ENCODE measurements at places on chromosomes 12 and 14.

DNA sequence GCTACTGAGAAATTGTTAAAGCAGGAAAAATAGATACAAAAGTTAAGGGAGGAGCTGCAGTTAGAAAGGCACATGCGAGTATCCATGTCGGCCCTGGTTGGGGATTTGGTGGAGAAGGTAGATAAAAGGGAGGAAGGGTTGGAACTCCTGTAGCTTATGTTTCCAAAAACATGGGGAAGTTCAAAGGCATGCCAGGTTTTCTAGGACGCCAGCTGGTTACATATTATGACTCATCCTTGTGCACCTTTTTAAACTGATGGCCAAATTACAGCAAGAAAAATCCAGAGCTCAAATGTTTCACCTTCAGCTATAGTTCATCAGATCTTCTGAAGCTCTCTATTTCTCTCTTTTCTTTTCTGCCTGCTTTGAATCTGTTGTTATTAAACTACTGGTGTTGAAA is 13.2 kb upstream of the MAP4K5 start:
- DNase-seq = no peak

DNA sequence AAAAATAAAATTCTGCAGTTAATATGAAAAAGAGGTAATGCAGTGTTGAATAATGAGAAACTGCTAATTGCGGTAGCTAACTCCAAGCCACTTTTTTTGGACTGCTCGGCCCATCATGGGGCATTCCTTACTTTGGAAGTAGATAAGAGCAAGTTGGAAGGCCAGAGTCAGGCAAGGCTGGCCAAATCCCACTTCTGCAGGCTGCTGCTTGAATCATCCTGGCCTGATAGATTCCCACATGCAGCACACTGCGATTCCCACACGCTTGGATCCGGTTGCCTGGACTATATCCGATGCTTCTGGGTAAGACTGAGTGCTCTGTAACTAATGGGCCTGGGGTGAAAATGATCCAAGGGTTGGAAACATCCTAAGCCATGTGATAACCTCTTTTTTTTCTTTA is 10.6 kb downstream of the EIF2B2 start:
- DNase-seq = no peak

- DNase-seq = no peak
Measured at GRCh38 chr12:83123039-83123438, 436.3 kb downstream of the TMTC2 start.

DNA sequence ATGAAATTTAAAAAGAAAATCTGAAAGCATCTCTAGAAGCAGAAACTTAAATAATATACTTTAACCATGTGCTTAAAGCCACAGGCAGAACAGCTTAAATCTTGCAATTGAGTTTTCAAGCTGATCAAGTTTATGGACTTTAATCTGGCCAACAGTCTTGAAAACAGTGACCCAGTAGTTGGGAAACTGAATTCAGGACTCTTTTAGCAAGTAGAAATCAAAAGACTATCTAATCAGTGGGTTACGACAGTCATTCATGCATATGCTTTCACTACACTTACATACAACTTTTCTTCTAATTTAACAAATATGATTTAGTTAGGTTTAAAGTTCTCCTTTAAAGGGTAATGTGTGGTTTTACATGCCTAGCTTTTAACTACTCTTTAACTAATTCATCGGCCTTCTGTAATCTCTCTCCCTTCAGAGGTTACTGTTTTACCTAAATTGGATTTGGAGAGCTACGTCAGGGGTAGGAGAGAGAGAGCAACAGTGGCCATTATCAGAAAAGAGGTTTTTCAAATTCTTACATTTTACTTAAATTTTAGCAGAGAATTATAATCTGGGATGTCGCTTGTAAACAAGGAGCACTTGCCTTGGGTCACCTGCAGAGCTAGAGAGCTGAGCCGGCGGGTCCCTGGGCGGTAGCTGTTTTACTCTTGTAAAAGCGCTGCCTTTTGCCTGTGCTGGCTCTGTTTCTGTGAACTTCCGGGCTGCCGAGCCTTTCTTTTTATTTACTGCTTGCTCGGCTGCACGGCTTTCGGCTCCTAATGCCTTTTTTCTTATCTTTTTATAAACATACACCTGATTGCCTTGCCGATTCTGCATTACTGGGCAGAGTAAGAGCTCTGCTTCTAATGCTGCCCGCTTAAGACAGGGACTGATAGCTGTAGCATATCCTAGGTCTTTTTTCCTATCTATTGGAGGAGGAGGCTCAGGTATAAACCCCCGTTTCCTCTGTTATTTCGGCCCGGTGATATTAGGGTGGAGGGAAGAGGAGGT is 17.4 kb upstream of the LYZ start:
- DNase-seq = peak; percentile 40

- no peak for DNase-seq
Measured at GRCh38 chr12:5437182-5437583, 5.3 kb downstream of the NTF3 start.

- no peak for DNase-seq
Measured at GRCh38 chr14:97010491-97011160, 213.4 kb downstream of the VRK1 start.

DNA sequence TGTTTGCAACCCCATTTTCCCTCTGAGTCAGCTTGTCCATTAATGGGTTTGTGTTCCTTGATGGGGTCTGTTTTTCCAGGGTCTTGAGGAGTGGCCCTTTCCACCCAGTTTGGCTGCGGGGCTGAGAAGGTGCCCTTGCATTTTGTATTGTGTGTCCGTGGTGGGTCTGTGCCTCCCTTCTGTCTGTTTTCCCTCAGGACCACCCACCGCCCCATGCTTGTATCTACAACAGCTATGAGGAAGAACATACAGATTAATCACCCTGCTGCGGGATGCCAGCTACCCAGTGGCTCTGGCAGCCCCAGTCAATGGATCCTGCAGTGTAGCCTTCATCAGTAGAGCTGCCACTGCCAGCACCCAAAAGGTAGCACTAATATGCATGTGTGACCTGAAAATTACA is 235.7 kb downstream of the CACNA1C start:
- DNase-seq = no peak

DNA sequence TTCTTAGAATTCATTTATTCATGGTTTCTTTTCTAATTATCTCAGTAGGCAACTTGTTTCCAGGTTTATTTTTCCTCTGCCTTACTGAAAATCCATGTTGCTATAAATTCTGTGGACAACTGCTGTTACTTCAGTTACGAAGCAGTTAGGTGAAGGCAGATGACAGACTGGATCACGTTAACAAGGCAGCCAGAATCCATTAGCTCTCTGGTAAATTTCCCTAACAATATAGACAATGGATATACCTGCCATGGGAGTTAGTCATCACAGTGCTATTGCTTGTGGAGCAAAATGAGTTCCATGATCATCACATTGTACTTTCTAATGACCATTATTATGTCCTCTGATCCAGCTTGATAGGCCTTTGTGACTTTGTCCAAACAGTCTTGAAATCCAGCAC is 291.5 kb downstream of the NELL2 start:
- DNase-seq = no peak

- DNase-seq = no peak
Measured at GRCh38 chr12:117120787-117121186, 21.6 kb upstream of the TESC start.

DNA sequence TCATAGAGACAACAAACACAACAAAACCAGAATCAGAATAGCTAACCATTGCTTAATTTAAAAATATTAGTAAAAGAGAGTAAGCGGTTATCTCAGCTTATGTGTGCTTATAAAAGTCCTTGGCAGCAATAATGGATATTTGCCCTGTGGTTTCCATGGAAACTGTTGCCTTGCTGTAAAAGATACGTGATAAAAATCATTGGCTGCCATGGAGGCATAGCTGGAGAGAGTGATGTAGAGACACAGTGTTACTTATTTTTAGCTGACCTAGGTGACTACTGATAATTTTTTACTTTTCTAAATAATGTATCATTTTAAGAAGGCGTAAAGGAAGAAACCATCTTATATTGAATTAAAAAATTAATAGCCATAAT is 92.9 kb downstream of the ERC1 start:
- no peak for DNase-seq

GRCh38 chr12:30977124-30977523 is 50.6 kb downstream of the TSPAN11 start:
- no peak for DNase-seq

GRCh38 chr14:22813145-22813544 is 2.1 kb downstream of the SLC7A7 start:
- no peak for DNase-seq

DNA sequence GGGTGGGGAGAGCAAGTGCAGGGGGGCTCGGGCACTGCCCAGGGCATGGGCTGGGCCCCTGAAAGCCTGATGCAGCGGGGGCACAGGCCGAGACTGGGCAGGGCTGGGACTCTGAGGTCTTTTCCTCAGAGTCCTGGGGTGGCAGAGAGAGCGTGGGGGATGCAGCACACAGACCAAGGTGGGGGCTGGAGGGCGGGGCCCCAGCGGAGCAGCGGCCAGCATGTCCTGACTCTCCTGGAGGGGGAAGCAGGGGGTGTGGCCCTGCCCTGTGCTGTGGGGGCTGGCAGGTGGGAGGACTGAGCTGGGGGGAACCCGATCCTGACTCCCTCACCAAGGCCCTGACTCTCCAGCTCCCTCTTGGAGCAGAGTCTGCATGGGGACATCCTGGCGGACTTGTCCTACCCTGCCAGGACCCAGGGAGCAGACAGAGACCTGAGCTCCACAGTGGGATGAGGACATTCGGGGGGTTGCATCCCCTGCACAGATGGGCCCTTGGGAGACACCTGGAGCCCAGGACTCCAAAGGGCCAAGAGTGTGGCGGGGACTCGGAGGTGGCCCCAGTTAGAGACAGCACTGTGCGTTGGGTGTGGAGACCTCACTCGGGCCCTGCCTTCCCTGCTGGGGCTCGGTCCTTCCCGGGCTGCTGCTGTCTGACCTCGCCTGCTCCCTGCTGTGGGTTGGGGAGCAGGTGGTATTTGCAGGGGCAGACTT is 326.1 kb downstream of the TMEM121 start:
- no peak for DNase-seq

- no peak for DNase-seq
Measured at GRCh38 chr12:93413064-93413463, 28.7 kb downstream of the UBE2N start.

GRCh38 chr12:42862055-42862454 is 272.5 kb upstream of the PRICKLE1 start:
- DNase-seq = no peak

DNA sequence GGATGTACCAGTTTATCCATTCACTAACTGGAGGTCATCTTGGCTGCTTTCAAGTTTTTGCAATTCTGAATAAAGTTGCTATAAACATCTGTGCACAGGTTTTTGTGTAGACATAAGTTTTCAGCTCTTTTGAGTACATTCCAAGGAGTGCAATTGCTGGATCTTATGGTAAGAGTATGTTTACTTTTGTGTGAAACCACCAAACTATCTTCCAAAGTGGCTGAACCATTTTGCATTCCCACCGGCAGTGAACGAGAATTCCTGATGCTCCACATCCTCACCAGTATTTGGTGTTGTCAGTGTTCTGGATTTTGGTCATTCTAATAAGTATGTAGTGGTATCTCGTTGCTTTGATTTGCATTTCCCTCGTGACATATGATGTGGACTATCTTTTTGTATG is 150.5 kb upstream of the BCL2L14 start:
- no peak for DNase-seq

DNA sequence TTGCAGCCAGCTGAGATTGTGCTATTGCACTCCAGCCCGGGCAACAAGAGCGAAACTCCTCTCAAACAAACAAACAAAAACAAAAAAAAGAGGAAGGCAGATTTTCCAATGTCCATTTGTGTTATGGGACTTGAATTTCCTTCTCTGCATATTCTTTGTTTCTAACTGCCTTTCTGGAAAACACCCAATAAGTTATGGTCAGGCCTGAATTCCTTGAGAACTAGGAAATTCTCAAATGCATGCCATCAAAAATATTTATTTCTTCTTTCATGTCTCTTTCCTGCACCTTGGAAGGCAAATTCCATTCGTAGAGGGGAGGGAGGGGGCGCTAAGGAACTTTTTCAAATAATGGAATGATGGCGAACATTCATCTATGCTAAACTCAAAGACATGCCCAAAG is 117.6 kb upstream of the TMCC3 start:
- no peak for DNase-seq

DNA sequence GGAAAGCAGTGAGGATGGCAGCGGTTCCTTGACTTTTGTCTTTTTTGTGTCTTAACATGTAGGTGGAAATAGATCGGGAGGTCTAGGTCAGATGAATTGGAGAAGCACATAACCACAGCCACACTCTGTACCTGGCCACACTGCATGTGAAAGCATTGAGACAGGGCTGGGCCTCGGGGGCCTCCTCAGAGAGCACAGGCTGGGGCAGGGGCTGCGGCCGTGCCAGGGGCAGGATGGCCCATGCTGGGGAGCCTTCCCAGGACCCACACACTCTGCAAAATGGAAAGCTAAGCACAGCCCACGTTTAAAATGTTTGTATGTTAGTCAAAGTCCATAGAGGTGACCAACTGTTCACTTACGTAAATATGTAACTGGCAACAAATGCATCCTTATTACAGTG is 76.7 kb downstream of the PIWIL1 start:
- DNase-seq = no peak

- peak; percentile 92 for DNase-seq
Measured at GRCh38 chr12:124927201-124928094, 13.0 kb upstream of the UBC start.

DNA sequence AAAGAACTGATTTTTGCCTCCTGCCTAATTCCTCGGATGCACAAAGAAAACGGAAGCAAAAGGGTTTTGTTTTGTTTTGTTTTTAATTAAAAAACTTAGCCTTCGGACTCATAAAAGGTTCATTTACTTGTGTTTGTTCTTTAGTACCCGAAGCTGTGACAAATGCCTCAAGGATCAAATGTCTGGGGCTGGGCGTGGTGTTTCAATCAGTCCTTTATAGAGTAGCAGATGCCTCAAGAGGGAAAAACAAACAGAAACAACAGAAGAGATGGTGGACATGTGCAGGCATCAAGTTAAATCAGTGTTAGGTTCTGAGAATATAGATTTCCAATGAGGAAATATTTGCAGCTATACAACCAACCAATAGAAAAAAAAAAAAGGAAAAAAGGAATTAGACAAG is 1.6 kb upstream of the WIF1 start:
- no peak for DNase-seq

GRCh38 chr14:89586258-89587135 is 169.5 kb upstream of the FOXN3 start:
- no peak for DNase-seq

DNA sequence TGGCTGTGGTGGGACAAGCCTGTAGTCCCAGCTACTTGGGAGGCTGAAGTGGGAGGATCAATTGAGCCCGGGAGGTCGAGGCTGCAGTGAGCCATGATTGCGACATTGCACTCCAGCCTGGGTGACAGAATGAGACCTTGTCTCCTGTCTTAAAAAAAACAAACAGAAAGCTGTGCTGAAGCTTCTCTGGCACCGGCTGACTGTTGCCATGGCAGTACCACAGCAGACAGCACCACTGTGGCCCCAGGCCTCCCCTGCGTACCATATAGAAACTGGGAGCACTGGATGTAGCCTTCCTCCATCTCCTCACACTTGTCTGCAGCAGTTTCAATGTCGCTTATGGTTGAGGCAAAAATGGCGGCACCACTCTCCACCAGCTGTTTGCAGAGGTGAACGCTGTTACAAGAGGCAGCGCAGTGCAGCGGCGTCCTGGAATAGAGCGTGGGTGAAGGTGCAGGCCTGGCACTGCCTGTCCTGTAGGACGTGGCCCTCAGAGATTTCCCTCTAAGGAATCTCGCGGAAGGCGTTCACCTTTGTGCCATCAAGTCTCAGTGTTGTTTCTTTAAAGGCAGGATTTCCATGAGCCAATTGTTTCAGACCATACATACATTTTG is 21.9 kb downstream of the ZFYVE21 start:
- no peak for DNase-seq
